CD4-positive, alpha-beta T cell treated with Interleukin-4 for 1 hour (primary cell): ENCODE measurements at places on chromosomes 4 and X.

GRCh38 chr4:39648827-39649558 is 10.3 kb upstream of the SMIM14 start:
- DNase-seq = no peak

DNA sequence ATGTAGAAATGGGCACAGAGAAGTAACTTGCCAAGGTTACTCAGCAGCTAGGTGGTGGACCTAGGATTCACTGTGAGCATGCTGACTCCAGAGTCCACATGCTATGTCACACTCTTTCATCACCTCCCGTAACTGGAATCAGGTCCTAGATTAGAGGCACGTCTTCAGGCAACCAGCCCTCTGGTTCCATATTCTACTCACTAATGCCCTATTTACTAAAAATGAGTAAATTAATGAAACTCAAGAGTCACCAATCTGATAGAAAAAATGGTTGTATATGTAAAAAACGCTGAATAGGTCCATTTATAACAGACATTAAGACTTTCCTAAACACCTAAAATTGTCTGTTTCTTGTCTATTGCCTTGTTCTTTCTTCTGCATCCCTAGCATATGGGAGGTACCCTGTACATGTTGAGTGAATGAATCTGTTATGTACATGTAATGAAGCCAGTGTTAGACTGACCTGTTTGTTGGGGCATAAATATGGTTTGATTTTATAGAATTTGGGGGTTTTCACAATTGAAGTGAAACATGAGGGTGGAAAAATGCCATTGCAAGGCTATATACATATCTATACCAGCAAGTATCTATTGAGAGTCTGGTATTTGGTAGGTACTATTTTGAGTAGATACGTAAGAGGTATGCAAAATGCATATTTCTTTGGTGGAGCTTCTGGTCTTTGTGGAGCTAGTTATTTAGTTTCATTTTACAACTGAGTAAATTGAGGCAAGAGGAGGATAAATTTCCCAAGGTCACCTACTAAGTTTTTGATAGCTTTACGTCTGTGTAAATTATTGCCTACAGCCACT is 7.5 kb upstream of the RUFY3 start:
- peak; percentile 36 for DNase-seq

DNA sequence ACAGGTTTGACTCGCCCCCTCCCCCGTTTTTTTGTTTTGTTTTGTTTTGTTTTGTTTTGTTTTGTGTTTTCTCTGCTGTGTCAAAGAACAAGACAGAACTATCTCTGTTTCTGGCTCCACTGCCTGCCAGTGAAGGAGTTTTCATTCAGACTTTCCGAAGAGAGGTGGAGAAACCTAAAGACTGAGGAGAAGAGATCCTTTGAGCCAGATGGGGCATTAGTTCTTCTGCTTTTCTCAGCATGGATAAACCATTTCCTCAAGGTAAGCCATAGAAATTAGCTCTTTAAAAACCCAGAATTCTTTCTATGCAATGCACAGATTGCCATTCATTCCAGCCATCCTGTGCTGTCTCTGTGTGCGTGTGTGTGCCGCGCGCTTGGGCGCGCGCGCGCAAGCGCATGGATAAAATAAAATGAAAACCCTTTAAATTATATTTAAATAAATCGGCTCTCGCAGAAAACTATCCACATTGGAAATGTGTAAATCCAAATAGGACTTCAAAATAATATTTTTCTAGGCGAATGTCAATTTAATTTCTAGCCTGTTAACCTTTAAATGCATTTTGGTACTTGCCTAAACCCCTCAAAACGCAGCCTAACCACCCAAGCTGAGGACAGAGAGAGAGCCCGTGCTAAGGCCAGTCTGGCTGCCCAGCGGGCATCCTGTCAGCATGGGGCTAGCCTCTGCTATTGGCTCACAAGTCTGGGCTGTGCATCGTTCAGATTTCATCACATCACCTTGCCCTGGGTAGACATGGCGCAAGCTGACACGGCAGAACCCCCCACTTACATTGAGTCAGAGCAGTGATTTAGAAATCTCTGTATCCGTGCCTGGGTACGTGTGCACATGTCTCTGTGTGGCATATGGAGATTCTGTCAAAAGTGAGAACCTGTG is 113.0 kb upstream of the VAMP7 start:
- no peak for DNase-seq

GRCh38 chrX:150569155-150569477 is 695 bp downstream of the MTM1 start:
- DNase-seq = peak; percentile 52

DNA sequence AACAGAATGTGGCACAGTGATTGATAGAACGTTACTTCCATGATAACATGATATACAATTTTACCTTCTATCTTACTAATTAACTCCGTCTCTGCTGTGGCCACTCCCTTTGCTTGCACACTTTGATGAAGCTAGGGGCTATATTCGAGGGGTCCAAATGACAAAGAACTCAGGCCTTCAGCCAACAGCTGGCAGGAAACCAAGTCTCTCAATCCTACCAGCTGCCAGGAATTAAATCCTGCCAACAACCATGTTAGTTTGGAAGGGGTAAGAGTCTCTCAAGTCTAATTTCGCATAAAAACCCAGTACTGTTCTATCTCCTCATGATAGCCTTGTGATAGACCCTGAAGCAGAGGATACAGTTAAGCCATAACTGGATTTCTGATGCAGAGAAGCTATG is 1122.9 kb upstream of the PCDH10 start:
- DNase-seq = no peak

- DNase-seq = no peak
Observed at GRCh38 chrX:31258166-31258565, 186.3 kb upstream of the FTHL17 start.

DNA sequence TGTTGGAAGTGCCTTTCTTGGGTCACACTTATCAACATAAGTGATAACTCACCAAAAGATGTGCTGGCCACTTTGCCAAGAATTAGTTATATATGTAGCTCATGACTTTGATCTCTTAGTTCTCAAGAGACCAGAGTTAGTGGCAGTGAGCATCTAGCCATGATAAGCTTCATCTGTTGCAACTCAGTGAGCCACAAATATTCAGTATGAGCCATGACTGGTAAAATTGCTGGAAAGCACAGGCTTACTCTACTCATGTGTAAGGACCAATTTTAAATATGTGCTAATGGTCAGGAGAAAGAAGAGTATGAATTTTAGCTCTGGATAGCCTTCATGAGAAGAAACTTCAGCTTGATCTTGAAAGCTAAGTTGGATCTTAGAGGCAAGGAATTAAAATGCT is 59.4 kb upstream of the TLL1 start:
- no peak for DNase-seq

GRCh38 chr4:80215449-80216052 is 18.2 kb downstream of the PRDM8 start:
- peak; percentile 67 for DNase-seq
